Activated CD4-positive, alpha-beta T cell treated with anti-CD3 and anti-CD28 coated beads for 1 hour (primary cell): ENCODE measurements at places on chromosomes 16 and 17.

- no peak for DNase-seq
Measured at GRCh38 chr16:48622456-48623303, 12.7 kb upstream of the N4BP1 start.

DNA sequence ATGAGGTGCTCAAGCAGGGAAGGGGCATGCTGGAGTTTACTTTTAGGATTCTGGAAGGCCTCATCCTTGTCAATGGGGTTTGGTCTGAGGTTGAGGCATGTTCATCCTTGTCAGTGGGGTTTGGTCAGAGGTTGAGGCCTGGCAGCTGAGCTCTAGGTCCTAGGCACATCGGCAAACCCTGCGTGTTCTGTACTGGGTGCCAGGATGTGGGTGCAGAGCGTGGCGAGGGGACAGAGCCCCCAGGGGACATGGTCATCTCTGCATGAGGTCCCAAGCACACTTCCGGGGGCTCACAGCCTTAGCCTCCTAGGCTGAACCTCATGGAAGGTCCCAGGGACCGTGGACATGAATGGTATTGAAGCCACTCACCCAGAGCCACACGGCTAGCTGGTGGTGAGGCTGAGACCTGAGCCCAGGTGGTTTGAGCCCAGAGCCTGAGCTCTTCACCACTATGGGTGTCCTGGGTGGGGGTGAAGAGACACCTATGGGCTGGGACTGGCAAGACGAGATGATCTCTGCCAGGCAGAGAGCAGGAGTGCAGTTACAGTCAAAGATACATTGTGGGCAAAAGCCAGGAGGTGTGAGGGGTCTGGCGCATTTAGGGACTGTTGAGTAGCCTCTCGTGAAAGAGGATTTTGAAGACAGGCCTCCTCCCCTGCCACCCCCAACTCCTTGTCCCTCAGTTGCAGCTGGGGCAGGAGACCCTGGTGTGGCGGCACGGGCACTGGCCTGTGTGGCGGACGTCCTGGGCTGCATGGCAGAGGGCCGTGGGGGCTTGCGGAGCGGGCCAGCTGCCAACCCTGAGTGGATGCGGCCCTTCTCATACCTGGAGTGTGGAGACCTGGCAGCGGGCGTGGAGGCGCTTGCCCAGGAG is 19.3 kb downstream of the FCSK start:
- DNase-seq: no peak

DNA sequence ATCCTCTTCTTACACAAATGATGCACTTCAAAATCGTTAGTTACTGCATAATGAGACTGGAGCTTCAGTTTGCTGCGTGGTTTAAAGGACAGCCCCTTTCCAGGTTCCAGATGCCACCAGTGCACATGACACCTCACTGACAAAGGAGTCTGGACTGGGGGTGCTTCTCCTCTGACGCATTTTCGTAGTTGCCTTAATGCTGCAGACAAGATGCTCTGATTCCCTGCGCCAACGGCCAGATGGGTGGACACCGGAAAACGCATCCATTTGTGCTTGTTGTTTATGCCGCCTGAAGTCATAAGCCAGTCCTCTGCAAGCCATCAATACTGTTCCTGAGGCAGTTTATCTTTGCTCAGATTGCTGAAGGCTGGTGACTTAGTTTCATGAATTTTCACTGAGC is 16.0 kb downstream of the FBXO31 start:
- no peak for DNase-seq

DNA sequence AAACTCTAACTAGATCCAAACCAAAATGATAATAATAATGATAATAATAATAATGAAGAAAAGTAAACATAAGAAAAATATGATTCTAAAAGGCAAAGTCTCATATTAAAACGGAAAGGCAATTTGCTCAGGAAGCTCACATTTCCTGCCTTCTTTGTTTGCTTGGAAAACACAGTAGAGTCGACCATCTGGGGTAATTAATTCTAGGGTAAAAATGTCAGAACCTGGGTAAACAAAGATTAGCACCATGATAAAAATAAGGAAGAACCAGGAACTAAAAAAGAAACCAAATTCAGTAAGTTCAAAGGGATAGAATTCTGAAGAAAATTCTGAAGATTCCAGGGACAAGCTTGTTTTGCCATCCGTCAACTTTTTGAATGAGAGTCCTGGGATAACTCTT is 16.2 kb downstream of the KRABD2 start:
- DNase-seq: no peak
